ENCODE measurements at places on chromosomes 5 and 9.

DNA sequence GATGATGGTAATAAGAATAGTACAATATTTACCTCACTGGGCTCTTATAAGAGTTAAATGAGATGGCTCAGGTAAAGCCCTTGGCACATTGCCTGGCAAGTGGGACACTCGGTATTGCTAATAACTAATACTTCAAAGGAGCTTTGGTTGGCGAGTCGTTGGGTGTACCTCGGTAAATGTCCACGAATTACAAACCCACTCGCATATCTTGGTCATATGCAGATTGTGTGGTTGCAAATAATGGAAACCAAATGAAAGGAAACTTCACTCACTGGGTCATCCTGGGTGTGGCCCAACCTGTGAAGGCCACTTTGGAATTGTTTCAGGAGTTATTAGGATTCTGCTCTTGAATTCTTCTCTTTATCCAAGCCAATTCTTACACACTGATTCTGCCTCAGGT is 147.5 kb downstream of the NTRK2 start:
- DNase-seq = no peak

- peak; percentile 96 for DNase-seq
Observed at GRCh38 chr5:132426525-132427138, 57.1 kb downstream of the SLC22A5 start.

DNA sequence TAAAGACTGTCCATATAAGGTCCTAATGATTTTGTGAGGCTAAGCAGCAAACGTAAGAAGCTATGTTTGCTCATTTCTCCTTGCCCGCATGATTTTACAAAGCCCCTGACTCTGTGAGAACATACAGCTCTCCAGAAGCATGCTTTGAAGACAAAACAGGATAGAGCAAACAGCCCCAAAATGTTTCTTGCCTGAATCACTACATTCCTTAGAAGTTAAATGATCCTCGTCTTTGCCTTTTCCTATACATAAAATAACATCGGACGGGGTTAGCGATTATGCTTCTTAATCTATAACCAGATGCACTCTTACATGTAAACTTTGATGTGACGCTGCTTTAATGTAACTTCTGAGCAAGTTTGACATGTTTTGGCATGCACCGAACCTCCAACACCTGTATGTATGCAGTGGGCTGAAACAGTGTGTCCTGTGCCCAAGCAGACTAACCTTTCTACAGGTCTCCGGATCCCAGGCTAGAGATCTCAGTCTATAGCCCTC is 353.7 kb downstream of the CETN3 start:
- no peak for DNase-seq

DNA sequence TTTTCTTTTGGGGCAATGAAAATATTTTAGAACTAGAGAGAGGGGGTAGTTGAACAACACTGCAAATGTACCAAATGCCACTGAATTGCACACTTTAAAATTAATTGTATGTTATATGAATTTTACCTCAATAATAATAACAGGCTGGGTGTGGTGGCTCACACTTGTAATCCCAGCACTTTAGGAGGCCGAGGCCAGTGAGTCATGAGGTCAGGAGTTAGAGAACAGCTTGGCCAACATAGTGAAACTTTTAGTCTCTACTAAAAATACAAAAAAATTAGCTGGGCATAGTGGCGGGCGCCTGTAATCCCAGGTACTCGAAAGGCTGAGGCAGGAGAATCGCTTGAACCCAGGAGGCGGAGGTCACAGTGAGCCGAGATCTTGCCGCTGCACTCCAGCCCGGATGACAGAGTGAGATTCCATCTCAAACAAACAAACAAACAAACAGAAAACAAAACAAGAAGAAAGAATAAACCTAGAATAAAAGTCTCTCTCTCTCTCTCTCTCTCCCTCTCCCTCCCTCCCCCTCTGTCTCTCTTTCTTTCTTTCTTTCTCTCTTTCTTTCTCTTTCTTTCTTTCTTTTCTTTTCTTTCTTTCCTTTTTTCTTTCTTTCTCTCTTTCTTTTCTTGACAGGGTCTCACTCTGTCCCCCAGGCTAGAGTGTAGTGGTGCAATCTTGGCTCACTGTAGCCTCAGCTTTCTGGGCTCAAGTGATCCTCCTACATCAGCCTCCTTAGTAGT is 91.1 kb downstream of the BASP1 start:
- no peak for DNase-seq

DNA sequence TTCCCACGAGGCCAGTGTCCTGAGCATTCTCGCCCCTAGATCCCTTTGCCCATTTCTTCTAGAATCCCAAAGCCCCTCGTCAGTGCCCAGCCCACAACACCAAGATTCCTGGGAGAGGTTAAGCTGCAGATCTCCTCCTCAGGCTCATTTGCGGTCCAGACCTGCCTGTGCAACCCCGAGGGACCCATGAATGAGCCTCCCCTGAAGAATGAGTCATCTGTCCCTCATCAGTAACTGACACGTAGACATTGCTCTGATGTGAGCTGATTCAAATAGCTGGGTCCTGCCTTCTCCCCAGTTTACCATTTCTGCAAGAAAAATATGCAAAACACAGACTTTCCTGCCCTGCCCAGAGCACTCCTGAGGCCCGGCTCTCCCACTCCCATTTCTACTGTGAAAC is 92.8 kb downstream of the ADCY2 start:
- DNase-seq = no peak

- DNase-seq = no peak
Observed at GRCh38 chr5:111744455-111744854, 12.5 kb downstream of the NREP start.

GRCh38 chr5:170746961-170747340 is 36.6 kb upstream of the GABRP start:
- DNase-seq = no peak

Data from hematopoietic multipotent progenitor cell treated with erythropoietin and hydrocortisone succinate and interleukin-3 and kit ligand, for 4 days (in vitro differentiated cells).